A172 (cell line): ENCODE measurements at places on chromosomes 13 and 19.

DNA sequence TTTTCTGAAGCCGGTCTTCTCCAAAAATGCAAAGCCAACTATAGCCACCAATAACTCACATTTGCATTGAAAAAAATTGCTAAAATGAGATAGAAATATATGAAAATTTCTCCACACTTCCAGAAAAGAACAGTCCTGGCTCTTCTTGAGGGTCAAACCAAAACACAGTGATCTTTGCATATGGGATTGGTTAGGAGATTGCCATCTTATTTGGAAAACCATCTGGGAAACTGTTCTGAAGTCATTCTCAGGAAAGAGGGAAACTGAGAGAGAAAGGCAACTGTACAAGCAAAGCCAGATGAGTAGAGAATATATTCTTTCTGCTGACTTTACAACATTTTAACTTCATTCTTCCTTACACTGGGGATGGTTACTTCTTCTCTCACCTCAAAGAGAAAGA is 54.6 kb downstream of the HSPH1 start:
- no peak for DNase-seq

DNA sequence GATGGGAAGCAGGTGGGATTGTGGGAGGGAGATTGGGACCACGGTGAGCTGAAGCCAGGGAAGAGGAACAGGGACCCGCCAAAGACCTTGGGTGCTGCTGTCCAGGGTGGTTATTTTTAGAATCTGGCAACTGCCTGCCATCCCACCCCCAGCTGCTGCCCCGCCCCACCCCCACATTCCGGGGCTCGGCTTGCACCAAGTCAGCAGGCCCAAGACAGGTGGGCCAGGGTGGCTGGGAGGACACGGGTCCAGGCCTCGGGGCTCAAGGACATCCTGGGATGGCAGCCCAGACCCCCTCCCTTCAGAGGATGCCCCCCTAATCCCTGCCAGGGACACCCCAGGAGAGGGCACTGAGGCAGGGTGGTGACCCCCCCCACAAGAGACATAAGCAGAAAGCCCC is 827 bp downstream of the CKM start:
- no peak for DNase-seq

DNA sequence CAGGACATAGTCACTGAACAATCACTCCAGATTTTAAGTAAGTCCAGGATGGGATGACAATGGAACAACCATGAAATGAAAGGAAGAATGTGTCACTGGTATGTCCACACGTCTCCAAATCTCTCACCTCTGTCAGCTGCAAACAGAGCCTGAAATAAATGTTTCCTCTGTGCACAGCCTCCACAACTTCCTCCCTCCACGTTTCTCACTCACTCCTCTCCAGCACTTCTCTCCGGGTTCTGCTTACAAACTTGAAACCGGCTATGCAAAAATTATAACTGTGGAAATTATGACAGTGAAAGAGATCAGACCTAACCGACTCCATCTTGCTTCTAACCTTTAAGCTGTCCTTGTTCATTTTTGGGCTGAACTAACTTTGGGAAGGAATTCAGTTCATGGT is 35.0 kb upstream of the ALOX5AP start:
- no peak for DNase-seq

DNA sequence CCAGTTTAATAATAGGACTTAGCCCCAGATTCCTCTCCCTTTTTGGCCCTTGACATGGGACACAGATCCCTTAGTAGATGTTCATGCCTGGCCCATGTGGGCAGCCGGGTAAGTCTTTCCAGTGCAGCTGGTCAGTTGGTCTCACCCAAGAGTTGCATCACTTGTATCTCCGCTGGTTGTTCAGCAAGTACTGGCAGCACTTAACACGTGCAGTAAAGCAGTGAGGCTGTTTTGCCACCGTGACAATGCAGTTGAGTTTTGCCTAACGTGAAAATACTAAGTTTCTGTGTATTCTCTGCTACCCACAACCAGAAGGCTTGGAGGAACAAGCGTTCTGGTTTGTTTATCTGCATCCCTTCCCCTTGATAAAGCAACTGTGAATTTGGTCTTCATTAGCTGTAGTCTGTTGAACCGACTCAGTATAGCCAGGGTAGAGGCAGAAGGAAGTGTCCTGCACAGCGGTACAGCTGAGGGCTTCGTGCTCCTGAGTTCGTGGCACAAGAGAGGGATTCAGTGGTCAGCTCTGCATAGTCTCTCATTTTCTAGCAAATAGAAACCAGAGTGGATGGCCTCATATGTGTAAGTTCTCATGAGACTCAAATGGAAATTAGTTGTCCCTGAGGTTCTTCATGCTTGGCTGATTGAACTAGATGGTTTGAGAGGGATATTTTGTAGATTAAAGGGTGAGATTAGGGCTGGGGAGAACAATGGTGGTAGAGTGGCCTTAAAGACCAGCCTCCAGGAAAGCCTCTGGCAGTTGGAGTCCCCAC is 50.3 kb downstream of the ARHGEF7 start:
- no peak for DNase-seq
